ENCODE measurements at places on chromosomes 5 and 9.

DNA sequence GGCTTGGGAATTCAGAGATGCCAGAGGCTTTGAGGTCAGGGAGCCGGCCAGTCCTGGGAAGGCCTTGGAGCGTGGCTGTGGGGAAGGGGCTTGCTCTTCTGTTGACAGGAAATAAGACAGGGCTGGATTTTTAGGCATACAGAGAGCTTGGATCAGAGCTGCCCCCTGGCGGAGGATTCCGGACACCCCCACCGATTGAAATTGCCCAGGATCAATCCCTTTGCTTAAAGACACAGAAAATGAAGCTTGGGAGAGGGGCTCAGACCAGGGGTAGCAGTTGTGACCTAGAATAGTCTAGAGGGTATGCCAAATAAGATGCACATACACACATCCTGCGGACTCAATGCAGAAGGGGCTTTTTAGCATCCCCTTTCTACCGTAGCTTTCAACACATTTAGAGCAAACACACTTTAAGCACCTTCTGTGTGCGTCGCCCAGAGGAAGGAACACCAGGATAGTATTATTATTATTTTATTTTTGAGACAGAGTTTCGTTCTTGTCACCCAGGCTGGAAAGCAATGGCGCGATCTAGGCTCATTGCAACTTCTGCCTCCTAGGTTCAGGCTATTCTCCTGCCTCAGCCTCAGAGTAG lies 1.7 kb upstream of the NTMT1 start:
- peak; percentile 24 for DNase-seq

DNA sequence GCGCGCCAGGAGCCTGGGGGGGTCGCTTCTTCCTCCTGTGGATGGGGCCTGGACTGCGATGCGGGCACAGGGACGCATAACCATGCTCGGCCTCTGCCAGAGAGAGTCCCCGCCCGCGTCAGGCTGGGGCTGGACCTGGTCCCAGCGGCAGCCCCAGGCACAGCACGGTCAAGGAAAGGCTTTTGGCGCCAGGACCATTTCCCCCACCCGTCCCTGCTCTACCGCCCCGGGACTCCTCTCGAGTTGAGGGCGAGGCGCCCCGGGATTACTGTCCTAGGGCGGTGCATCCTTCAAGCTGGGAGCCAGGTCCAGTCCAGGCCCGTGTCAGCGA lies 341 bp downstream of the MXD3 start:
- DNase-seq: no peak

GRCh38 chr5:14767735-14768507 lies 103.4 kb downstream of the OTULIN start:
- DNase-seq: peak; percentile 24

- DNase-seq: no peak
Measured at GRCh38 chr9:115018547-115019435, 88.4 kb upstream of the TNFSF8 start.

DNA sequence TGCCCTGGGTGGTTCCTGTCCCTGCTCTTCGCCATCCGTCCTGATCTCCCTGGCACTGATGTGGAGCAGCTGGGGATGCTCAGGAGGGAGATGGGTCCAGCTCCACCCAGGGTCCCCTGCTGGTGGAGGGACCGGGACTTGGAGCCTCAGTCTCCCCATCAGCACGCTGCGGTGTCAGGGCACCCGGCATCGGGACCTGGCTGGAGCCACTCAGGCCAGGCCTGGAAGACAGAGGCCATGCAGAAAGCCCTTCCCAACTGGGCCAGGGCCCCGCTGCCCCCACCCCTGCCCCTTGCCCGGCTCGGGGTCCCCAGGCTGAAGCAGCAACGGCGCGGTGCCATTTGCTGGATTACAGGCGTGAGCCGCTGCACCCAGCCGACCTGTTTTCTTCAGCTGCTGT lies 40.3 kb upstream of the NSMF start:
- DNase-seq: no peak

DNA sequence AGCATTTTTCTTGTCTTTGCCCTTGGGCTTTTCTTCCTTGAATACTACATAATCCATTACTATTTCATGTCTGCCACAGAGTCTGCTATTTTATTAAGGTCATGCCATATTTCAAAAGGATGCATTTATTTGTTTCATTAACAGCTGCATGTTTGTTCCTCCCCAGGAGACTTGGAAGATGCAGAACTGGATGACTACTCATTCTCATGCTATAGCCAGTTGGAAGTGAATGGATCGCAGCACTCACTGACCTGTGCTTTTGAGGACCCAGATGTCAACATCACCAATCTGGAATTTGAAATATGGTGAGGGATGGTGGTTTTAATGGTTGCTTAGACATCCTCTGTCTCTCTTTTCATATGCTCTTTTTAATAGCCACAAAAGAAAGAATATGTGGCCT lies 4.0 kb downstream of the IL7R start:
- DNase-seq: no peak

DNA sequence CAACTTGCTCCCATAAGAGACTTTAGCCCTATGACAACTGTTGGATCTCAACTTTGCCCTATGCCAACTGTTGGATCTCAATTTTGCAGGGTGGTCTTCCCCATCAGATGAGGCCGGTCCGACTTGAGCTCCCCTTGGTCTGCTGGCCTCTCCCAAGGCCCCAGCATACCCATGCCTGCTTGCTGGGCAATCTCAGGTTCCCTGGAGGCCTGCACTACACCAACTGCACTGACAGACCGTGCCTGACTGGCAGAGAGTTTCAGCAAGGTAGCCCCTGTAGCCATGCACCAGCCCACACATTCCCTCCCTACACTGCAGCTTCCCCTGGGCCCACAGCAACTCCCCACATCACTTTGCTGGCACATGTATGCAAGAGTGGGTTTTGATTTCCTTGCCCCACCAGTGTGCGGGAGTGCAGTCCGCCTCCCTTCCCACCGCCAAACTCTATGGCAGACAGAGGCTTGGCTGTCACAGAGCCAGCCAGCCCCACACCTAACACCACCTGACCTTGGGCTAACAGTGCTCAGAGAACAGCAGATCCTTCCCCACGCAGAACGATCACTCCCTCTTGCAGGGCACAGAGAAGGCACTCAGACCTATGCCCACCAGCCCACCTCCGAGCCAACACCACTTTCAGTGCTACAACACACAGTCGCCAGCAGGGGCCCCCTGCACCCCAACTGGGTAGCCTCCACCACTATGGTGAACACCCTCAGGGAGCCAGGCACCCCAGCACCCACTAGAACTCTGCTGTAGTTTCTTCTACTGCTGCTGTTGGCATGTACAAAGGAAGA lies 279.9 kb upstream of the COX7C start:
- no peak for DNase-seq

Data from NCI-H526 (cell line).